NCI-H748 treated with DMSO at 0.1 percent for 48 hours (cell line): ENCODE measurements at places on chromosomes 7 and 10.
A peak's percentile ranks its signal among the peaks of the same experiment; 100 is the strongest.

GRCh38 chr10:120824881-120825309 is 26.3 kb upstream of the WDR11 start:
- no peak for DNase-seq

GRCh38 chr10:6173203-6173602 is 29.5 kb upstream of the PFKFB3 start:
- DNase-seq: no peak

GRCh38 chr10:54808186-54808935 is 7.3 kb upstream of the PCDH15 start:
- DNase-seq: no peak

- no peak for DNase-seq
Observed at GRCh38 chr7:89606511-89606910, 547.8 kb upstream of the STEAP1 start.

DNA sequence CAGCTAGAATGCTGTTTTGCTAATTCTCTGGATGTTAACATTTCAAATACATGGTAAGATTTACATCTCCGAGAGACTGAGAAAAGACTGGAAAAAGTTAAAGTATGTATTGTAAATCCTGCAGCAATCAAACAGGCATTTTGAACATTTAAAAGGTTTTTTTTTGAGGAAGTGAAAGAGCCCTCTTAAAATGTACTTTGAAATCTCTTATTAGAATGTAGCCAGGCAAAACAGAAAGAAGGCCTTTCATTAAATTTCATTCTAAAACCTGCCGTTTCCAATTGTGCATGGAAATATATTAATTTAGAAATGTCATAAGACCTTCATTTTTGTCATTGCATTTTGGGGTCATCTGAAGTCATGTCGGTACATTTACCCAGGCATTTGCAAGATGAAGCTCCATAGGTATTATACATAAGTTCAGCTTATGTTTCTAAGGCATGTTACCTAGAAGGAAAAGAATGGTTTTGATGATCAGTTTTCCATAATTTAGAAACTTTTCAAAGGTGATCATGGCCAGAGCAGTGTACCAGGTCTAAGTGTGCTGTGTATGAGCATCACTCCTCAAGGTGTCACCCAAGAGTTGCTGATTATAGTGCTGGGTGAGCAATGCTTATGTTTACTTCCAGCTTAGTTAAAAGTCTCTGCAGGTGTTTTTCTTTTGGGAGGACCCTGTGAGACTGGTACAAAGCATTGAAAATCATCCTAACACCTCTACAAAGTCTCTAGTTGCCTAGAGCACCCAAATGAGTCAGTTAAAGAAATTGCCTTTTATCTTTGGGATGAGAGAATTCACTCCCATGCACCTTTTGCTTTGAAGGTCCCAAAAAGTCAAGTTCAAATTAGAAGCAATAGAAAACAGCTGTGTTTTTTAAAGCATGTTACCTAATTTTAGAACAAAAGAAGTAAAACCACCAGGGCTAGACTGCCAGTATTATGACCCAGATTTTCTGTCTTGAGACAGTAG is 7.1 kb downstream of the ZNF736 start:
- no peak for DNase-seq

DNA sequence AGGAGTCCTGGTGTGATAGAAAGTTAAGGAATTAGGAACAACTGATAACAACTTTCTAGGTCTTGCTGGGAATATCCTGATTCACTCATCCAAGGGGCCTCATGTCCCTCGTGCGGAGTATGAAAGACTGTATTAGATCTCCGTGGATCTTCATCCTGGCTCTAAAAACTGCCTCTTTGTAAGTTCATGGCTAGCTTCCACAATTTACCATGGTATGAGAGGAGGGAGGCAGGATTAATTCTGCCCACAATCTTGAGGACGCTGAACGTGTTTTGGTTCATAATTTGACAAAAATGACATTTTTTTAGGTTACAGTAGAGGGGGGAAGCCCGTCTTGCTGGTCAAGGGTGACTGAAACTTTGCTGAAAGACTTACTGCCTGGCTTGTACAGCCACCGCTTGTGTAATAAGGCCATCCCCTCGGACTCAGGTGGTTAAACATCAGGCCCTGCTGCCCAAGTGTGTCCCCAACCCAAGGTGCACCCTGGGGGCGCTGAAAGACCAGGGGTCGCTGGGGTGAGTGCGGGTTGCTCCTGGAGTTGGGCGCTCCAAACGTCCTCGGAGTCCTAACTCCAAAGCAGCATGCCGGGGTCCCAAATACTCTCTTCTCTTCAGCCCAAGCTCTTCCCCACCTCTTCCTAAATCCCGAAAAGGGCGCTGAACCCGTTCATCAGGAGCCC is 733 bp downstream of the HIBADH start:
- DNase-seq: no peak

- DNase-seq: no peak
Observed at GRCh38 chr7:133696056-133696455, 431.1 kb upstream of the LRGUK start.

DNA sequence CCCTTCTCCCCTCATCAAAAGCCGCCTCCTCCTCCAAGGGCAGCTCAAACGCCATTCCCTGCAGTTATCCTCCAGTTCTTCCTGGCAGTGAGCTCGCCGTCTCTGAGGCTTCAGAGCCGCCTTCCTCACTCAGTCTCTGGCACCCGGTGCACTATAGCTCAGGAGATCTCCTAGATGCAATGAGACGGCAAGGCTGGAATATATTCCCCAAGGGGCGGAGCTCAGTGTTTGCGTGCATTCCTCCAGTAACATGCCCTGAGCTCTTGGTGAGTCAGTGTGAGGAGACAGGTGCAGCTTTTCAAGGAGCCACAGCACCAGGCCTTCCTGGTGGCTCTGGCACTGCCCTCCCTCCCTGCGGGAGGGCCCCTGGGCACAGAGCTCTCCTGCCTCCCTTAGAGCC is 512.6 kb upstream of the FOXK1 start:
- no peak for DNase-seq

- no peak for DNase-seq
Observed at GRCh38 chr7:6228361-6229229, 43.8 kb downstream of the CYTH3 start.

DNA sequence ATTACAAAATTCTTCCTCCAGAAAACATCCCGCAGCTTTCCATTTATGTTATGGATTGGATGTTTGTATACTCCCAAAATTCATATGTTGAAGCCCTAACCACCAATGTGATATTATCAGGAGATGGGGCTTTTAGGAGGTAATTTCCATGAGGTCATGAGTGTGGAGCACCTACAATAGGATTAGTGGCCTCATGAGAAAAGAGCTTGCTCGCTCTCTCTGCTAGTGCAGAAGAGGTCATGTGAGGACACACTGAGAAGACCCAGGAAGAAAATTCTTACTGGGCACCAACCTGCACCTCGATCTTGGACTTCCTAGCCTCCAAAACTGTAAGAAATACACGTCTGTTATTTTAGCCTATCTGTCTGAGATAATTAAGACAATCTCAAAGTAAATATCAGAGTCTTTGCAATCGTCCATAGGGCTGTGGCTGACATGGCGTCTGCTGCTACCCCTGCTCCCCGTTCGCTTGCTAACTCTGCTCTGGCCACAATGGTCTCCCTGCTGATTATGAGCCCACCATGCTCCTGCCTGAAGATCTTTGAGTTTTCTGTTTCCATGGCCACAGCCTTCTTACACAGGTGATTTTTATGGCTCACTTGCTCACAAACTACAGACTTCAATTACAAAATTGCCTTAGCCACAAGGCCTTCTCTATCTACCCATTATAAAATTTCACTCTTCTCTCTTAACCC is 333.3 kb downstream of the CACNA2D1 start:
- peak; percentile 94 for DNase-seq

- no peak for DNase-seq
Observed at GRCh38 chr10:14578060-14578952, 196.4 kb downstream of the FAM107B start.

GRCh38 chr10:129465796-129466702 is 992 bp upstream of the MGMT start:
- DNase-seq: no peak

DNA sequence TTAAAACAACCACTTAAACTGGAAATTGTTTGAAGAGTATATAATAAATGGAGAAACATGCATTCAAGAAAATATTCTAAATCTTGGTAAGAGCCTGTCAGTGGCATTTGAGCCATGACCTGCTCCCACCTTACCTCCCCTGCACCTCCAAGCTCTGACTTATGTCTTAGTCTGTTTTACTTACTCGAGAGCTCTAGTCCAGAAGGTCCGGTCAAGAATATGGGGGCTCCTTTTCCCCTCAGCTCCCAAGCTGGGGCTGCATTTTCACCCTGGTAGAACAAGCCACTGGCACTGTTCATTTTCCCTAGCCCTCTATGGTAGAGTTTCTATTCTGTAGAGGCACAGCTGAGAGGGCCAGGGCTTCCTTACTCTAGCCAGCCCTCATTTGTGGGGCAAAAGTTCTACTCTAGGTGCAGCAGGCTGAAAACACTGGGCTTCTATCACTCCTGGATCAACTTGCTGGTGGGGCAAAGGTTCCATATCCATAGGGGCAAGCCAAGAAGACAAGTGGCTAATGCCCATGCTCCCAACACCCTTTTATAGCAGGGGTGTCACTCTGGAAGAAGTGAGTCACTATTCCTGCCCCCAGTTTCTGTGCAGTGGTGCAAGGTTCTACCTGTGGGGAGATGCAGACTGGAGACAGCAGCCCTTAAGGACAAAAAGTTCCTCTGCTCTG is 40.6 kb downstream of the ZNF438 start:
- no peak for DNase-seq
